Activated naive CD8-positive, alpha-beta T cell treated with anti-CD3 and anti-CD28 coated beads for 36 hours (primary cell): ENCODE measurements at places on chromosomes 11 and 22.

DNA sequence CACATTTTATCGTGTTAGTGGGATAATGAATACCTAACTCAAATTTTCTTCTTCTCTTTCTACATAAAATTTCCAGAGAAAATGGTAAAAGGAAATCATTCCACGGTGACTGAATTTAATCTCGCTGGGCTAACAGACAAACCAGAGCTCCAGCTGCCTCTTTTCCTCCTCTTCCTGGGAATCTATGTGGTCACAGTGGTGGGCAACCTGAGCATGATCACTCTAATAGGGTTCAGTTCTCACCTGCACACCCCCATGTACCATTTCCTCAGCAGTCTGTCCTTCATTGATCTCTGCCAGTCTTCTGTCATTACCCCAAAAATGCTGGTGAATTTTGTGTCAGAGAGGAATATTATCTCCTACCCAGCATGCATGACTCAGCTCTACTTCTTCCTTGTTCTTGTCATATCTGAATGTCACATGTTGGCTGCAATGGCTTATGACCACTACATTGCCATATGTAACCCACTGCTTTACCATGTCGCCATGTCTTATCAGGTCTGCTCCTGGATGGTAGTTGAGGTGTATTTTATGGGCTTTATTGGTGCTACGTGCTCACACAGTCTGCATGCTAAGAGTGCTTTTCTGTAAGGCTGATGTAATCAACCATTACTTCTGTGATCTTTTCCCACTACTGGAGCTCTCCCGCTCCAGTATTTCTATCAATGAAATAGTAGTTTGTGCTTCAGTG, 24.1 kb downstream of the OR10D3 start:
- no peaks in the 10 kb centered on the region for H3K27me3 ChIP-seq
- no peak overlapping the region for H3K4me3 ChIP-seq
- H3K36me3 ChIP-seq: no peaks in the 10 kb centered on the region
- H3K4me1 ChIP-seq: no peaks in the 10 kb centered on the region

- H3K4me1 ChIP-seq: no peaks in the 10 kb centered on the region
- no peak overlapping the region for H3K27ac ChIP-seq
- no peak for DNase-seq
- peaks cover 6% of the 10 kb centered on the region for H3K36me3 ChIP-seq
Observed at GRCh38 chr11:58391879-58392278, 14.8 kb downstream of the OR5B3 start.

- no peak overlapping the region for H3K27ac ChIP-seq
- H3K36me3 ChIP-seq: peaks cover 25% of the 10 kb centered on the region
- H3K27me3 ChIP-seq: no peaks in the 10 kb centered on the region
- DNase-seq: no peak
- H3K4me3 ChIP-seq: no peak overlapping the region
Observed at GRCh38 chr22:24333301-24333700, 62.7 kb downstream of the SPECC1L start.

DNA sequence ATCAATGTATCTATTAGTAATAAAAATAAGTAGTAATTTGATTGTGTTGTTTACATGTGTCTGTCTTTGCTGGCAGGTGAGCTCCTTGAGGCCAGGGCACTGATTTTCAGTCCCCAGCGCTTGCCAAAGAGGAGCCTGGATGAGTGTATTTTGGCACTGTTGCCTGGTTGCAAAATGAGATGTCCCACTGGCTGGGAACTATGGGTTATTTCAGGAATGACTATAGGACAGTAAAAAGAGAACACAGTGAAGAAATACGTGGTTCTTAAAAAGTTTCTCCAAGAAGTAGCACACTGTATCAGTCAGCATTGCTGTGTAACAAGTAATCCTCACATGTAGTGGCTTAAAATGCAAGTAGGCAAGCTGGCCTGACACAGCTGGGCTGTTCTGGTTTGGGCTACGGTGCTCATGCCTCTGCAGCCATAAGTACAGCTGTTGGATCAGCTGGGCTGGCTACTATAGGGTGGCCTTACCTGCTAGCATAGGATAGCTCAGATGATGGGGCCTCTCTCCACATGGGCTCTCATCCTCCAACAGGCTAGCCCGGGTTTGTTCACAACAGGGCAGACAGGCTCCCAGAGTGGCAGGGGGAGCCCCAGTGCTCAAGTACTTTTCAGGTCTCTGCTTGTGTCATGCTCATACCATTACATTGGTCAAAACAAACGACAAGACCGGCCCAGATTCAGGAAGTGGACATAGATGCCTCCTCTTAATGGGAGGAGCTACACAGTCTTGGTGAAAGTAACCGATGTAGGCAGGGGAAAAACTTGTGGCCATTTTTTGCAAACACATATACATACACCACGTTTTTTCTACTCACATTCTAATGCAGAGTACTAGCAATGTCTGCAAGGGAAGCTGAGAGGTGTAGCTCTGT, 399.1 kb downstream of the LARGE1 start:
- no peaks in the 10 kb centered on the region for H3K4me1 ChIP-seq
- no peak for DNase-seq
- H3K4me3 ChIP-seq: no peak overlapping the region
- H3K36me3 ChIP-seq: no peaks in the 10 kb centered on the region
- no peak overlapping the region for H3K27ac ChIP-seq
- peaks cover 6% of the 10 kb centered on the region for H3K27me3 ChIP-seq

GRCh38 chr22:49372530-49373288, 455.0 kb downstream of the BRD1 start:
- H3K4me3 ChIP-seq: no peak overlapping the region
- no peaks in the 10 kb centered on the region for H3K4me1 ChIP-seq
- H3K36me3 ChIP-seq: no peaks in the 10 kb centered on the region
- DNase-seq: no peak
- no peak overlapping the region for H3K27ac ChIP-seq

- DNase-seq: no peak
- no peaks in the 10 kb centered on the region for H3K36me3 ChIP-seq
- H3K27me3 ChIP-seq: no peaks in the 10 kb centered on the region
Observed at GRCh38 chr11:74581954-74582547, 10.3 kb upstream of the POLD3 start.

DNA sequence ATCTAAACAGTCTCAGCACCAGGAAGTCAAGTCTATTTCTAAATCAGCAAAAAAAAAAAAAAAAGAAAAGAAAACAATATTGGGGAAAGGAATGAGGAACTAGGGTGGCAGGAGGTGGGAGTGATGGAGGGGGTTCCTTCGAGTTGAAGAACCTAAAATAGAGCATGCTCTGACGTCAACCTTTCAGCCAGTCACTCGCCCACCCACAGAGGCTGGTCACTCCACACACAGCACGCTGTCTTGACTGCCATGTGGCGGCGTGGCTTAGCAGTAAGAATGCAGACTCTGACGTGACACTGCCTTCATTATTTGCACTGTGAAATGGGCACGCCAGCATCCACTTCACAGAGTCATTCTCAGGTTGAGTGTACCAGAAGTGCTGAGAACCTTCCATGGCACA, 48.3 kb downstream of the LARGE1 start:
- H3K4me1 ChIP-seq: no peaks in the 10 kb centered on the region
- H3K27me3 ChIP-seq: no peaks in the 10 kb centered on the region
- no peaks in the 10 kb centered on the region for H3K36me3 ChIP-seq
- no peak for DNase-seq

GRCh38 chr22:17981497-17981896, 42.9 kb downstream of the MICAL3 start:
- no peak overlapping the region for H3K4me3 ChIP-seq
- no peaks in the 10 kb centered on the region for H3K27me3 ChIP-seq
- peaks cover 34% of the 10 kb centered on the region for H3K4me1 ChIP-seq
- no peak overlapping the region for H3K27ac ChIP-seq

DNA sequence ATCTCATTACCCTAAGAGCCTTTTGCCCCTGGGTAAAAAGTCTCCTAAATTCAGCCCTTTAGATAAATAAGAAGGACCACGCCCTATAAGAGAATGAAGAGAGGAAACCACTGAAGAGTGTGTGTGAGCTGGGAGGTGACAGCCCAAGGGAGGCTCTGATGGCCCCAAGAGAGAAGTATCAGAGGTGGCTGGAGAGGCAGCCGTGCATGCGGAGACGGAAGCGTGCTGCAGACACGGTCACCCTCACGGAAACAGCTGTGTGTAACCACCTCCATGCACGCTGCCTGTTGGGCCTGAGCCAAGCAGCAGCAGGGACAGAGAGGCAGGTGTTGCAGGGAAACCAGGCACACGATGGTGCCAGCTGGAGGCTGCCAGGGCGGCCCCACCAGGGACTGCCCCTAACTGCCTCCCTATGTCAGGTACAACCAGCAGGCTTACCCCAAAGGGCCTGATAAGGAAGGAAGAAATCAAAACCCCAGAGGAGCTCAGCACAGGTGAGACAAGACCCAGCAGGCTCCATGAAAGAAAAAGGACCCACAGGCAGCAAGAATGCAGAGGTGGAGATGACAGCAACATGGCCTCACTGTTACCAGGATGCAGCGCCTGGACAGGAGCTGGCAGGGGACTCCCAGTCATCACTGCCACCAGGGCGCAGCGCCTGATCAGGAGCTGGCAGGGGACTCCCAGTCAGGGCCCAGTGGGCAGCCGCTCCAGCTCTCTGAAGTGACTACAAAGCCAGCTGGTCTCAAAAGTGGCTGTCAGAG, 7.8 kb downstream of the LARGE2 start:
- H3K4me3 ChIP-seq: peak overlapping the region; percentile 32
- peak overlapping the region; percentile 72 for H3K27ac ChIP-seq
- DNase-seq: peak; percentile 34
- no peaks in the 10 kb centered on the region for H3K27me3 ChIP-seq

- H3K36me3 ChIP-seq: no peaks in the 10 kb centered on the region
- no peak for DNase-seq
- no peak overlapping the region for H3K4me3 ChIP-seq
- no peak overlapping the region for H3K27ac ChIP-seq
- H3K4me1 ChIP-seq: no peaks in the 10 kb centered on the region
- peaks cover 20% of the 10 kb centered on the region for H3K27me3 ChIP-seq
Observed at GRCh38 chr11:45320371-45320770, 34.2 kb upstream of the SYT13 start.

DNA sequence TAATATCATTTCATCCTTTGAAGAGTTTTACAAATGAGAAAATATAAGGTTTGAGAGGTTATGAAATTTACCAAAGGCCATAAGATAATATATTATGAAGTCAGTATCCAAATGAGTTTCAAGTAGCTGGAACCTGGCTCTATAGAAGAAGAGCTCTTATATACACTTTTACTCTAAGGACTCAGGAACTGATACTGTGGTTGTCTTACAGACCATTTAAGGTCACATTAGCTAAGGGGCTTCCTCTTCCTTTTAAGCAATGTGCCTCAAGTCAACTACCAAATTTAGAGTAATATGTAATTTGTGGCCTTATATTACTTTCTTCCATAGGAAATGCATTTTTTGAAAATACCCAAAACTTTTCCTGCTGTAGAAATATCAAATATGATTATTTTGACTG, 369.3 kb downstream of the DLG2 start:
- no peak overlapping the region for H3K27ac ChIP-seq

- no peak overlapping the region for H3K27ac ChIP-seq
- no peak for DNase-seq
- no peaks in the 10 kb centered on the region for H3K27me3 ChIP-seq
- H3K4me3 ChIP-seq: no peak overlapping the region
- H3K36me3 ChIP-seq: no peaks in the 10 kb centered on the region
Observed at GRCh38 chr11:33615751-33616150, 84.9 kb downstream of the C11orf91 start.
